ENCODE measurements at places on chromosomes 1 and 21.

DNA sequence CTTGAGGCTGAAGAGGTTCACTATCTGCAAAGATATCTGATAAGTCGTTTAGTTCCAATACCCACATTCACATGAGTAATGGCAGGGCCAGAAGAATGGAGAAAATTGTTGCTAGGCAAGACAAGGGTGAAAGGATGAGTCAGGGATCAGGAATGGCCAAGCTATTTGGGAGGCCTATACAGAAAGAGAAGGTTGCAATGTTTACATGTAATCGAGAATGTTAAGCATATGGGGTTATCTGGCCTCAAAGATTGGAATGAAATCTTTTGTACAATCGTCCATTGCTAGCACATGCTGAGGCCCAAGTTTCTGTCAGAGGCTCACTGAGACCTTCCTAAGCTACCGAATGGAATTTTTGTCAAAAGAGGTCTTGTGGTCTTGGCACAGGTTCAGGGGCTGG is 299.9 kb upstream of the PLD5 start:
- no peak for DNase-seq

- no peak for DNase-seq
Measured at GRCh38 chr1:39384305-39384704, 107.1 kb upstream of the BMP8A start.

- no peak for DNase-seq
Measured at GRCh38 chr21:41673596-41674335, 93.1 kb downstream of the RIPK4 start.

DNA sequence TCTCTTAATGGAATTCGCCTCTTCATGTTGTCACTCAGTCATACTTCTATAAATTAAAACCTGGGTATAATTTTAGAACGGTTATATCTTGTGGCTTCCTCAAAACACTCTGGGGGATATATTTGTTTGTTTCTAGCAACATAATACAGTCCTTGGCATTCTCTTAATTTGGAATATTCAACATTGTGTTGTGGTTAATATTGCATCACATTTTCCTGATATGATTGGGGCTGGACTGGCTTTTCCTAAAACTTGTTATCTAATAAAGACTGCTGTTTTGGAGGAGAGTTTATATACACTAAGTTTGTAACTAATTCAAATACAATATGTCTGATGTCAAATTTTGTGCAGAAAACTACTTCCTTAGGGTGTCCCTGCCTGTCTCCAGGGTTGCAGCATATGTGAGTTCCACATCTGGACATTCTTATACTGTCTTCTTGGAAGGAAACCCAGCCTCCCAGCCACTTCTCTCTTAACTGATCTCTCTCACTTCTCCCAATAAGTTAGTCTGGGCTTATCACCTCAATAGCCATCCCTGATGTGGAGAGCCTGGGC is 892.6 kb downstream of the MRPL39 start:
- DNase-seq: no peak

- no peak for DNase-seq
Measured at GRCh38 chr1:193458628-193459027, 272.2 kb upstream of the B3GALT2 start.

GRCh38 chr1:115302390-115302961 is 35.6 kb downstream of the NGF start:
- DNase-seq: peak; percentile 77

- DNase-seq: no peak
Measured at GRCh38 chr1:234499943-234500245, 20.9 kb upstream of the TARBP1 start.

DNA sequence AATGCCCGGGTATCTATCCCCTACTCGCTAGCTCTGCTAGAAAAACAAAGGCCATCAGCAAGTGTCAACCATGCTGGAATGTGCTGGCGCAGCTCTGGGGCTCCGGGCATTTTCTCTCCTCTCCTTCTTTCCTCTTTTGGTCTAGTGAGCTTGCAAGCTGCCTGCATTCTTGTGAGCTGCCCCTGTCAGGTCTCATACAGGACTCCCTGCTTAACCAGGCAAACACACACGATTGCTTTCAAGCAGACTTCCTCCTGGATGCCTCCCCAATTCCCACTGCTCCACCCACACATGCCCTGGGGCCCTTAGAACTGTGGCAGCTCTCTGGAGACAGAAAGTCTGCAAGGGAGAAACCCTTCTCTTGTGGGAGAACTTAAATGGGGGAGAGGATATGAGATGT is 35.7 kb upstream of the SUCO start:
- no peak for DNase-seq

DNA sequence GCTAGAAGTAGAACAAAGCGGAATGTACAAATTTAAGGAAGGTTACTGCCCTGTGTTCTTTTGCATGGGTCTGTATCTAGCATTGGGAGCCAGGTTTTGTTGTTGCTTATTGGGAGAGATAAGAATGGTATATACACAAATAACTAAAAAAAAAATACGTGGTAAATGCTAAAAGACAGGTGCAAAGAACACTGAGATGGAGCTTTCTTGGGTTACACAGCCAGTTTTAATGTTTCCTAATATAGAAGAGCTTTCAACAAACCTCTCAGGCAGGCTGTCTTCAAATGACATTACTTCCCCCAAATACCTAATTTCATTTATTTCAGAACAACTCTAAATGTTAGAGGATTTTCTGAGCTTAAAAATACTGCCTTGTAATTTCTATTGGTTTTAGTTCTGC is 1.4 kb upstream of the MDM4 start:
- DNase-seq: no peak

- DNase-seq: no peak
Measured at GRCh38 chr1:51252366-51252765, 16.3 kb downstream of the RNF11 start.

DNA sequence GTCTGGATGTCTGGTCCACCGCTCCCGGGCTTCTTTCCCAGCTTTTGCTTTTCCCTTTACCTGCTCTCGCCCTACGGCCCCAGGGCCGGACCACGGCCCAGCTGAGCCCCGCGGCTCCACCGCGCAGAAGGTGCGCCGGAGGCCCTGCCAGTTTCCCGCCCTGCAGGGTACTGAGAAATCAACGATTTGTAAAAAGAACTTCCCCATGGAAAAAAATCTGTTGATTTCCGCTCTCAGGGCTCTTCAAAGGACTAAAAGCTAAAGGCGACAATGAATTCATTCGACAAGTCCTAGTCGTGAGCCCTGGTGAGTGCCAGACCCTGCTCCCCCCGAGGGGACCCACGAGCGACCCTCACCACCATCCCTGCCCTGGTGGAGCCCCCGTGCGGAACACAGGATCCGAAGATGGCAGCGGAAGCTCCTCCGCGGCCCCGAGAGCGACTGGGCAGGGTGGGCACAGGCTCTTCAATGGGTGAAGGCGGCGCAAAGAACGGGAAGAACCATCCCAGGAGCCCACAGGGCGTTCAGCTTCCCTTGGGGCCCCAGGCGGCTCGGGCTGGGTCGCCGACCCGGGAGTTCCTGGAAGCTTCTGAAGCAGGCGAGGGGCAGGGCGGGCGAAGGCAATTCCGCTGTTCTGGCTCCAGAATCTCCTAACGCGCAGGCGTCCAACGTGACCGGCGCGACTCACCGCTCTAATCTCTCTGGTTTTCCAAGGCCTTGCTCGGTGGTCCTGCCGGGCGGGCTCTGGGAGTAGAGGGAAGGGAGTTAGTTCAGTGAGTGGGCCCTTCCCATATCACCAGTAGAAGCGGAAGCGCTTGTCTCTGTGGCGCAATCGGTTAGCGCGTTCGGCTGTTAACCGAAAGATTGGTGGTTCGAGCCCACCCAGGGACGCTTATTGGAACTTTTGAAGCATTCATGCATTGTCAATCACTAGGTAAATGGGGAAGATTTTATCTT is 6.6 kb upstream of the RNU1-2 start:
- peak; percentile 75 for DNase-seq

DNA sequence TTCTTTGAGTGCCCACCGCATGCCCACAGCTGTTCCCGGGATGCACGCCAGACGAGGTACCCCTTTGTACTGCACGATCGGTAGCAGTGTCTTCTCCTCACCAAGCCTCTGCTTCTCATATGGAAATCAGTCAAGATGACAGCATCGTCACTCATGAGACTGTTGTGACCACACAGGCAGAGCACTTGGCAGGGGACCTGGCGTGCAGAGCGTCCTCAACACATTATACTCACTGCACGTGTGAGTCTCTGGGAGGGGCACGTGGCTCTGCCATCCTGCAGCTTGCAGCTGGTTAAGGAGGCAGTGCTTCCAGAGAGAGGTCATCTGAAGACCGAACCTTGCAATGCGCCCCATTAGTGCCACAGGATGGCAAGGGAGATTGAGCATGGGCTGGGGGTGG is 266.8 kb downstream of the NPHP4 start:
- no peak for DNase-seq

DNA sequence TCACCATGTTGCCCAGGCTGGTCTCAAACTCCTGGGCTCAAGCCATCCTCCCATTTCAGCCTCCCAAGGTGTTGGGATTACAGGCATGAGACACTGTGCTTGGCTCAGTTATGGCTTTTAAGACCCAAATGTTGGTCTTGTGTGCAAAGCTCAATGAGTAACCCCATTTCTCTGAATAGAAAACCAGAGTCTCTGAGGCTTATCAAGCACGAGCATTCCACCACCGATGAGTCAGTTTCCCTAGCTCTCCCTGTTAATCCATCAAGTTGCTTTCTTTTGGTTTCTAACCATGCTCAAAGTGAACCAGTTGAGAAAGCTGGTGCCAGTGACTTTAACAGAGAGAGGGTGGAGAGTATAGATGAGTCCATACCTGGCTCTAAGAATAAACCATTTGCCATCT is 350.9 kb upstream of the ADGRL2 start:
- DNase-seq: no peak

DNA sequence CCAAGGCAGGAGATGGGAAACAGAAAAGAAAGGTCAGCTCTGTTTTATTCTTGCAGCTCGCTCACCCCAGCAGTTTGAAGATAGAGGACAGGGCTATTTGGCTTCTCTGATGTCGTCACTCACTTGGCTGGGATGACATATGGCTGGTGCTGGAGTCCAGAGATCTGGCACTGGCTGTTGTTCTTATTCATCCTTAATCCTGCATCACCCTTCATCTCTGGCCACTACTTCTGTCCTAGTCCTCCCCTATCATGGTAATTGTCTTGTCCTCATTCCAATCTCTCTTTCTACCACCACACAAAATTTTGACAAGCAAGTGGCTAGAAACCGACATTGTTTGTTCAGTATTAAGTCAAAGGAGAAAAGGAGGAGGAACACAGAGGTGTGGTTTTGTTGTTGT is 103.8 kb upstream of the PDE4B start:
- no peak for DNase-seq

- peak; percentile 99 for DNase-seq
Measured at GRCh38 chr1:31376375-31377134, 3.7 kb upstream of the FABP3 start.

DNA sequence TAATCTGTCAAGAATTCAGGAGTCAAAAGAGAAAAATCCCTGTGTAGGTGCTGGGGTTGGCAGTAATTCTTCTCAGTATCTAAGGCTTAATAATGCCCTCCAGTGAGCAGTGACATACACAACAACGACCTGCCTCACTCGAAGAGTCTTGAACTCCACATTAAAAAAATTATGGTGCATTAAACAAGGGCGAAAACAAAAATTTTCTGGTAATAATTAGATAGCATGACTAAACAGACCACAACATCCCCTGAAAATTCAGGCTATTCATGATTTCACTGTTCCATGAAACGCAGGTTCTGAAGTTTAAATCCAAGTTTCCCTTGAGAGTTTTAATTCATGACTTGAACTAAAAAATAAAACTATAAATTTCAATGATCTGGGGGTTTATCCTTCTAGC is 5.1 kb downstream of the SRSF4 start:
- no peak for DNase-seq

- DNase-seq: peak; percentile 61
Measured at GRCh38 chr1:941588-942383, 17.3 kb downstream of the NOC2L start.

DNA sequence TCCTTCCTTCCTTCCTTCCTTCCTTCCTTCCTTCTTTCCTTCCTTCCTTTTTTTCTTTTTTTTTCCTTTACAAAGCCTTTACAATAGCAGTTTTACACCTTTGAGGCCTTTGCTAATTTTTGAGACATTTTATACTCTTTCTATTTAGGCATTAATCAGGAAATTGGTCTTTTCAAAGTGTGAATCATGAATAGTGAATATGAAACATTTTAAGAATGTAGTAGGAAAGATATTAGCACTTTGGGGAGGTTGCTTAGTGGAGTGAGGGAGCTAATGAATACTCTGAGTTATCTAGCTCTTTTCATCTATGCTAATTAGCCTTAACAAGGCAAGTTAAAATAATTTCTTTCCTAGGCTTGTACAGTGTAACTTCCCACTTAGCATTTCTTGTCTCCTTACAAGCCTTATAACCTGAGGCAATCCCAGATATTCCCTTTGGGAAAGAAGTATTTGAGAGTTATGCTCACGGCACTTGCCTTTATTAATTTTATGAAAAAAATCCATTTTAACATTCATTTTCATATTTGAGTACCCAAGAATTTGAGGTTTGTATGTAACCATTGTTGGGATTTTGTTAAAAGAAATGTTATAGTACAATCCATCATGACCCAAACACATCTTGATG is 122.6 kb downstream of the NTNG1 start:
- no peak for DNase-seq

GRCh38 chr1:19411612-19412011 is 73.7 kb downstream of the CAPZB start:
- no peak for DNase-seq

DNA sequence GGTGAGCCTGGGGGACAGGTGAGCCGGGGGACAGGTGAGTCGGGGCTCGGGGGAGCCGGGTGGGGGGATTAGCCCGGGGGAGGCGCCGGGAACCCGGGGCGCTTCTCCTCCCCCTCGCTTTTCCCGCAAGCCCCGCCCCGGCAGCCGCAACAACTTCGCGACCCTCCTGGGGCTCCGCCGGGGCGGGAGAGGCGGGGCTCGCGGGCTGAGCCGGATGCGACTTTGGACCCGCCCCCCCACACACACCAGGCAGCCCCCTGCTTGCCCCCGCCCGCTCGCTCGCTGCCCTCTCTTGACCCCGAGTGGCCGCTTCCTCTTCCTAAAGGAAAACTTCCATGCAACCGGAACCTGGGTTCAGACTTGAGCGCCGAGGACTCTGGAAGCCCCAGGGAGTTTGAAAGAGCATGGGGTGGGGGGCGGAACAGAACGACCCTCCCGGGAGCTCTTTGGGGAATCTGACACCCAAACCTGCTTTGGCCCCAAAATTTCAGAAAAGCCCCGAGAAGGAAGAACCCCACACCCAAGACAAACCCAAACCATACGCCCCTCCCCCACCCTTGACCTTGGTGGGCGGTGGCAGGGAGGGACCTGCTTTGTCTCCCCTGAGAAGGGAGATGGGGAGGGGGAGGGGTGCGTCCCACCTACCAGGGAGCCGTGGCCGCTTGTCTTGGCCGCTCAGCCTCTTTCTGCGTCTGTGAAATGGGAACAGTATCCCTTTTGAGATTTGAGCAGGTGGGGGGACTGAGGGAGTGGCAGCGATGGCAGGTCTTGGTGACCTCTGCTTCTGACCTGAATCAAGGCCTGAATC is 550 bp downstream of the ARHGEF16 start:
- no peak for DNase-seq

- DNase-seq: peak; percentile 99
Measured at GRCh38 chr1:96559707-96560596, 161.6 kb upstream of the PTBP2 start.

DNA sequence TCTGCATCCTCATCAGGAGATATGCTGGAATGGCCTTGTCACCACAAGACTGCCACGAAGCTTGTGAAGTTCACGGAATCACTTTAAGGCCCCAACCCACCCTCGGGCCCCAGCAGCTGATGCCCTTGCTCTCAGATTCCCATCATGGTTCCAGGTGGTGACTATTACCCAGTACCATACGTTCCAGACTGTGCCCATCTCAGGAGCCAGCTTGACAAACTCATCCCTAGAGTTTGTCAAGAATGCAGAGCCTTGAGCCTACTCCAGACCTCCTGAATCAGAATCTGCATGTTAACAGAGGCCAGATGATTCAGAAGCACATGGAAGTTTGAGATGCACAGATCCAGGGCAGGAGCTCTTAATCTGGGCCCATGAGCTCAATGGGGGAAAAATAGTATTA is 53.9 kb upstream of the RBM15 start:
- DNase-seq: no peak
